ENCODE measurements at places on chromosomes 13 and 19.

DNA sequence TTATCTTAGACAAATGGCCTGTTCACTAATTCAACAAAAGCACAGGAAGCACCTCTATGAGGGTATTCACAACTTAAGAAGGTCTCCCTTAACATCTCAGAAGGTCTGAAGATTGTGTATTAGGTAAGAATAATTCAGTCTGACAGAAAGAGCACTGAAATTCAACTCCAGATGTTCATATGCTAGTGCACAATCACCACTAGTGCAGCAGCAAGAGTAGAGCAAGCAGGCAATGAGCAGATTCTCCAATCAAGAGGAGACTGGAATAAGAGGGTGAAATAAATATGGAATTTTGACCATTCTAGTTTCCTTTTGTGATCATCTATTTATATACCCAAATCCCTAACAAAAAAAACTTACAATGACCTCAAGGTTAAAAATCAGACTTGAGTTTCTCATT lies 52.0 kb downstream of the MPHOSPH8 start:
- DNase-seq, result no peak

- DNase-seq, result no peak
Observed at GRCh38 chr13:110028311-110028710, 241.9 kb upstream of the IRS2 start.

- DNase-seq, result no peak
Observed at GRCh38 chr19:58400316-58400915, 5.0 kb downstream of the RNF225 start.

DNA sequence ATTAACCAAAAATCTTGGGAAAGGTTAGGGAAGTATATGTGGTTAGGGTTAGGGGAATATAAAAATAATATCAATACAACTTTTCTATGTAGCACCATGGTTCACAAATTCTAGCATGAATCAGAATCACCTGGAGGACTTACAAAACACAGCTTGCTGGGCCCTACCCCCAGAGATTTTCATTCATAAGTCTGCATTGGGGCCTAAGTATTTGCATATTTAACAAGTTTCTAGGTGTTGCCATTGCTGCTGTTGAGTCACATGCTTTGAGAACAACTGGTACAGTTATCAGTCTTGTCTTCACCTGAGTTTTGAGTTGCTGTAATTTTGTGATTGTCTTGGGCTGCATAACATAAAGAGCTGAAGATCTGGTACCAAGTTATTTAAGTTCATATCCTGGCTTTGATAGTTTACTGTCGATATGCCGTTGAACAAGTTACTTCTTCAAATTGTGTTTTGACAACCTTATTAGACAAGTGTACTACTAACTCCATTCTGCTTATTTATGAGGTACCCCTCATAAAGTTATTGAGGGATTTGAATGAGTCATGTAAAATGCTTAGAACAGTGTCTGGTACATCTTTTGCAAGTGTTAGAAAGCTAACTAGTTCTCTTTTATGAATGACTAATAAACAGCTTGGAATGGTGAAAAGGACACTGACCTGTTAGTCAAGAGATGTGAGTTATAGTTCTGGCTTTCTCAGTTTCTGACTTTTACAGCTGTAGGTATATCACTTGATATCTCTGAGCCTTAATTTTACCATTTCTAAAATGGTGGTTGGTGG lies 132.9 kb downstream of the PAN3 start:
- no peak for DNase-seq

DNA sequence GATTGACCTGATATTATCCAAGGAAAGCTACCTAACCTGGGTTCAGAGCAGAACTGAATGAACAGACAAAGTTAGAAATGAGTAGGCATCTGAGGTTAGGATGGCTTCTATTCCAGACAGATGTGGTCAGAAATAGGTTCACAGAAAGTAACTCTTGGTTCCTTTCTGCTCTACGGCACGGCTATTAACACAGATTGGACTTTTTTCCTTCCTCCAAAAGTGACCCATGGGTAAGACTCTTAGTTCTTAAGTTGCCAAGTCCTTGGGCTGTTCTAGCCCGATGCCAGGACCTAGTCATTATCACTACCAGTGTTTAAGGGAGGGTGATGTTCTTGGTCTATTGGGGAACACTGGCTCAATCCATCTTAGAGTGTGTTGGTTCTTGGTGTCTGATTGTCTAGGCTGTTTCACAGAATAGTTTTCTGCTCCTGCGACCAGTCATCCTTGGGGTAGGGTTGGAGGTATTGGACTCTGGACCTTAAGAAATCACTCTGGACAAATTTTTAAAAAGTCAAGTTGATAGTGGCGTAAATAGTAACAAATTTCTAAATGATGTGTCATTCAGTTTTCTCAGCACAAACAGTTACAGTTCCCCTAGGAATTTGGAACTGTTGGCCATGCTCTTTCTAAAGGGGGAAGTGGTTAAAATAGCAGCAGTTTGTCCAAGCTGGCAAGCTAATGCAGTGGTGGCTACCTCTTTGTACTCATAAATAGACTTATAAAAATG lies 60.1 kb upstream of the MYCBP2 start:
- DNase-seq, result no peak

Data from activated CD4-positive, alpha-beta T cell treated with anti-CD3 and anti-CD28 coated beads, Interleukin-2, amount 50 U/mL, for 24 hours (primary cell).